A375 (cell line): ENCODE measurements at places on chromosomes 3 and 15. TPM values are rescaled to one million over a fixed set of nuclear protein-coding genes. Genes with fewer than 3 reads are reported as not detected.

CPLX3 gene
- 0.08 and 0.15 TPM in 2 replicates for total RNA-seq

DTX3L gene
- 11.8 and 12.4 TPM in 2 replicates for total RNA-seq

TF gene
- 0.74 and 1.1 TPM in 2 replicates for total RNA-seq

OXTR gene
- total RNA-seq = 1.1 and 1.2 TPM in 2 replicates

RMDN3 gene
- total RNA-seq = 20.3 and 23.7 TPM in 2 replicates

ZNF660 gene
- total RNA-seq = 0.24 and 0.30 TPM in 2 replicates

ZNF502 gene
- 1.1 and 3.0 TPM in 2 replicates for total RNA-seq

C3orf22 gene
- total RNA-seq = not detected in 2 replicates

FSIP1 gene
- total RNA-seq = 1.6 and 2.6 TPM in 2 replicates

FAM240A gene
- total RNA-seq = not detected in 2 replicates

SLC15A2 gene
- 0.08 TPM in 1 of 2 replicates, not detected in the other for total RNA-seq

TMEM158 gene
- total RNA-seq = 17.0 and 17.2 TPM in 2 replicates

CHST14 gene
- 18.4 and 22.0 TPM in 2 replicates for total RNA-seq

BNC1 gene
- total RNA-seq = 2.3 and 3.1 TPM in 2 replicates

KIF15 gene
- total RNA-seq = 25.1 and 33.3 TPM in 2 replicates

IQSEC1 gene
- total RNA-seq = 15.7 and 17.1 TPM in 2 replicates

TMEM266 gene
- total RNA-seq = 0.30 TPM in 1 of 2 replicates, not detected in the other

FSTL1 gene
- total RNA-seq = 24.5 and 26.9 TPM in 2 replicates

ANKUB1 gene
- total RNA-seq = not detected in 2 replicates
